ENCODE measurements at places on chromosomes 4 and X.

DNA sequence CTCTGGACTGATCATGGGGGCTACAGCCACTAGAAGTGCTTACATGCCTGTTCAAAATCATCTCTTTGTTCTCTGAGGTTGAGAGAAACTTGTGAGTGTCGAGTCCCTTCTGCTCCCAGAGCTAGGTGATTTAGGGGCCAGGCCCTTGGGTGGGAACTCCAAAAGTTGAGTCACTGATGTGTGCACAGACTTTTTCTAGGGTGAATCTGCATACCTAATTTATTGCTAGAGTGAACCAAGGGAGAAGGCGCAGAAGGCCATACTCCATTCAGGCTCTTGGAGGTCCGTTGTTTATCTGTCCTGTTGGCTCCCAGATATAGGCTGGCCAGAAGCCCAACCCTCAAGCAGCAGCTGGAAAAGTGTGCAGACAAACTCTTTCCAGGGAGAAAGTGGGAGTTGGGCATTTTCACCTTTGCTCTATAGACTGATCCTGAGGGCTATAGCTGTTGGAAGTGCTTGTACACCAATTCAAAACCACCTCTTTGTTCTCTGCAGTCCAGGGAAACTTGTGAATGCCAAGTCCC, 80.8 kb upstream of the ARX start:
- no peak for DNase-seq

- no peak for DNase-seq
These were observed 53.8 kb downstream of the HADH start for GRCh38 chr4:108043526-108043925.

DNA sequence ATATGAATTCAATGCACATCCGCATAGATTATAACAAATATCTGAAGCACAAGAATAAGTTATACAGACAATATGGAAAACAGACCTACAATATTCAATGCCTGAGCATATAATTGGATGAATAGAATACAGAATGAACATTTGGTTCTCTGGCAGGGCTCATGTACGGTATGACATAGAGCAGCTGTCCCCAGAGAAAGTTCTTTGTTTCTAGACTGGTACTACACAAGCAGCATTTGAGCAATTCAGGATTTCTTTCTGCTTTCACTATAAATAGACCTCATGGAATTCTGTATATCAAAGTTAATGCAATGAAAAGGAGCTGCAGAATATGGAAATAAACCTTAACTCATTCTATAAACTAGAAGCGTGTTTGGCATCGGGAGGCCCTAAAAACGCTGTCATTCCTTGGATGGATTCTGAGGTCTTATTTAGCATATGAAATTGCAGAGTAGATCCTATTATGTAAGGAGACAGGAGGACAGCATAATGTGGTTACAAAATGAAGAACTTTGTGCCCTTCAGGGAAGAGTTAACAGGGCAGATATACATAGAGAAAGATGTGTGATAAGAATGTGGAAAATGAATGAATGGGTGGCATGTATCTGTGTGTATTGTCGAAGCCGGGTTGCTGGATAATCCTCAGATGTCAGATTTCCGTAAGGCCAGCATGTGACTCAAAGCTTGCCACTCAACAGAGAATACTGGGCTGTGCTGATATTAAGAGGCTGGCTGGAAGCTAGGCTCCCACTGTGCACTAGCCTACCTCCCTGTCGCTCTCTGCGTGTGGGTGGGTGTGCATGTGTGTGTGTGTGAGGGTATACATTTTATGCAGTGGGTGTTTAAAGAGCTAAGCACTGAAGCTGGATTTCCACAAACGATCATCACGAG, 103.3 kb upstream of the SLC4A4 start:
- no peak for DNase-seq

DNA sequence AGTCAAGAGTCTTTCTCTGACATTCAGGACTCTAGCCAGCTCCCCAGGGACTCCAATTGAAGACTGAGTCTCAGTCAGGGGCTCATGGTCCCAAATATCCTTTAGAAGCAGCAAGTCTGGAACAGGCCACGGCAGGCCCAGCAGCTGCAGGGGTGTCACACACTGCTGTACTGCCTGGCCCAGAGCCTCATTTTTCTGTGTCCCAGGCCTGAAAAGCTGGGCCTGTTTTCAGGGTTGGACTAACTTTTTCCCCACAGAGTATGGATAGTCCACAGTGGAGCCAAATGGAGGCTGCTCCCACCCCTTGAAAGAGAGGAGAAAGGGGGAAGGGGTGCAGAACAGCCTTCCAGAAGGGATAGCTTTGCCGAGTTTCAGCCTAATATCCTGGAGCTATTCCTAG, 146.8 kb upstream of the NALF2 start:
- DNase-seq = no peak

DNA sequence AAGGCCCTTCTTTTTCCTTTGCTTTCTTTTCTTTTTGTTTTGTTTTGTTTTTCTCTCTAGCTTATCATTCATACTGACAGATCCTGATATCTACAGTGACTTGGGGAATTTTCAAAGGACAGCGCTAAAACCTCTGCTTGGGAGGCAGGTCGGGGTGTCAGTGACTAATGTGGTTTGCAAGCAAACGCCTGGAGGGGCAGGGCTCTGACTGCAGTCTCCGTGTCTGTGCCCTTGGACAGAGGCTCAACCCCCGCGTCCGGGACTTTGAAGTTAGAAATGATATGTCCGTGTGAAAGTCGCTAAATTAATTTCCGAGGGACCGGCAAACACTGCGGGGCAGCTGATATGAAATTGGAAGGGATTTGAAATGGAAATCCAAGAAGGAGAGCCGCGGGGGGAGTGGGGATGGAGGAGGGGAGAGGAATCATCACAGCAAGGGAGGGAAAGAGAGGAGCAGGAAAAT, 312.4 kb downstream of the DHRSX start:
- DNase-seq = no peak

GRCh38 chr4:15291122-15291521, 136.7 kb upstream of the C1QTNF7 start:
- peak; percentile 58 for DNase-seq

GRCh38 chr4:121200795-121201472, 36.8 kb upstream of the TNIP3 start:
- peak; percentile 83 for DNase-seq

- DNase-seq = no peak
These were observed 31.1 kb upstream of the SH3D19 start for GRCh38 chr4:151356510-151356909.

DNA sequence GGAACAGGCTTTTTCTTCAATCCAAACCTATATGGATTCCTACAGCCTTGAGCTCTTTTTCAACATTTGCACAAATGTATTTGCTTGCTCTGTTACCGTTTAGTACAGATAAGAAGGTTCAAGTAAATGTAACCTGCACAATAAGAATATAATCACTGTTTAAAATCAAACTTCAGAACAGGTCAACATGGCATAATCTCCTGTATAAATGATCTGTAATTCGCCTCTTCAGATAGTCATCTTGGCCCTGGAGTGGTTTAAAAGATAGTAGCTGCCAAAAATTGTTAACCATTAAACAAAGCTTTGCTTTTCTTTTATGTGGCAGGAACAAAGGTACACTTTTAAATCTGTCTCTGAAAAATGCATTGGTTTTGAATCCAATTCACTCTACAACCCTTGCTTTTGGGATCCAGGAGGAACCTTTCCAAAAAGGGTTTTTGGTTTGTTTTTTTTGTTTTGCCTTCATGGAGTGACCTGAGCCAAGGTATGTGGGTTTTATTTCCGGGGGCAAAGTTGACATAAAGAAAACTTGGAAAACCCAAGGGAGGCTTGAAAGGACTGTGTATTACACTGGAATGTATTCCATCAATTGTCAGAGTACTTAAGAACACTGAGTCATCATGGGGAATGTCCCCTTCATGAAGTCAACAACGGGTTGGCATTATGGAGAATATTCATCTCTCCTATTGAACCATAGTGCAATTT, 210.4 kb upstream of the HCCS start:
- DNase-seq = no peak

- DNase-seq = no peak
These were observed 8.0 kb downstream of the OPRPN start for GRCh38 chr4:70405765-70406164.

- peak; percentile 41 for DNase-seq
These were observed 82.9 kb upstream of the TAB3 start for GRCh38 chrX:30971774-30972603.

DNA sequence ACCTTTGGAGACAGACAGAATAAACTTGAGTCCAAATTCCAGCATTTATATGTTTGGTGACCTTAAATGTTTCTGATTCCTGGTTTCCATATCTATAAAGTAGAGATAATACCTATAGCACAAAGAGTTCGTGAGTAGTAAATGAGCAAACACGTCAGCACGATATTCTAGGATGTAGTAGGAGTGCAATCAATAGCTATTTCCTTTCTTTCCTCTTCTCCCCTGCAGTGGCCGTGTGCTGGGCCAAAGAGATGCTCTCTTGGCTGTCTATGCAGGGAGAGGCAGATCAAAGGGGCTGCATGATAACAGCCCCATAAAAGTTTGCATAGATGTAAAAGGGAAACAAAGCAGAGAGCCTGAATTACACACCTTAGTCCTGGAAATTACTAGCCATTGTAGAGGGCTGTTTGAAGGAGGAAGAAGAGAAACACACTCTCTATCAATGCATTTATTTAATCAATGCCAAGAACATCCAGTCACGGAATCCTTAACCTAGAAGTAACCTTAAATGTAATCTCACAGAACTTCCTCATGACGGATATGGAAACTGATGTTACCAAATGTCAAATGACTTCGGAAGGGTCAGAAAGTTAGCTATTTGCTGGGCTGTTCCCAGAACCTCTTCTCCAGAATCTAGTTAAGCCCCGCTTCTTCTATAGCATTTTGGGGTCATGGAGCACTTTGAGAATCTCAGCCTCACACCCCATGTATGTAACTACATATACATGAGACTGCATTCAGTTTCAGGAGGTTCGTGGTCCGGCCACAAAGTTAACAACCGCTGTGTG, 35.5 kb upstream of the PLAC8 start:
- DNase-seq = peak; percentile 61

DNA sequence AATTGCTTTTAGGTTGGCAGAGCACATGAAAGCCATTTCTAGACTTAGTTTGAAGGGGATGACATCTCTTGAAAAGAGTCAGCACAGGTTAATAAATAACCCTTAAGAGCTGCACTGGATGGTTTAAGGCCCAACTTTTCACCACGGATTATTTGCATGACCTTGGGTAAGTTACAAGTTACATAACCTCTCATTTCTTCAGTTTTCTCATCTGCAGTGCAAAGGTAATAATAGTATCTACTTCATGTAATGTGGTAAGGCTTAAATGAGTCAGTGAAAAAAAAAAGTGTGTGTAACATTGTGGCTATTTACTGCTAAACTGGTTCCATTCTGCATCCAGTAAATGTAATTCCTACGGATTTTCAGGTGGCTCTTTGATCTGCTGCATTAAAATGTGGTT, 715.8 kb downstream of the CCSER1 start:
- no peak for DNase-seq

GRCh38 chrX:53001958-53002357, 43.6 kb upstream of the FAM156A start:
- DNase-seq = no peak

DNA sequence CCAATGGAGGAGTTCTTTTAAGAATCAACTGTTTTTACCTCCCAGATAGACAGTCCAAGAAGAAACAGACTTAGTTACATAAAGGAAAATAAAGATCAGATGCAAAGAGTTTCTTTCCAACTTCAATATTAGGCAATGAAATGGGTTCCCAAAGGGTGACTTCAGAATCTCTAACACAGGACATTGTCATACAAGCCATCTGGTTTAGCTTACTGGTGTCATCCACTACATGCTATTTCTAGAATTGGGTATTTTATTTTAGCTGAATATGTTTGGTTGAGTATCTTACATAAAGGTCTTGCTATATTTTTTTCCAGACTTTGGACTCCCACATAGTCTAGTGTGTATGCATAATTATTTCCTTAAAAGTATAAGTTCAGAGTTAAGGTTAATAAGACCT, 162.1 kb upstream of the SLC7A11 start:
- DNase-seq = no peak

GRCh38 chr4:15035159-15035558, 32.9 kb downstream of the CPEB2 start:
- no peak for DNase-seq

DNA sequence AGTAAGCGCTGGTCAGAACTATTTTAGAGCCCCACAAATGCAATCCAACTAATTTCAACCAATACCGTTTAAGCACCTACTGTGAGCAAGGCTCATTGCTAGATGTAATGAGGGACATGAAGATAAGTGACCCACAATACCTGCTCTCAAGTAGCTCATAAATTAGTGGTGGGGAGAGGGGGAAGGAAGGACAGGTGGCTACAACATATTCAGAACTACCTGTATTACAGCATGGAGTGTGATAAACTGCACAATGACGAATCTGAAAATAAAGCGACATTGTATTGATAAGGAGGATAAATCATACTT, 311.6 kb upstream of the DIAPH2 start:
- DNase-seq = no peak

DNA sequence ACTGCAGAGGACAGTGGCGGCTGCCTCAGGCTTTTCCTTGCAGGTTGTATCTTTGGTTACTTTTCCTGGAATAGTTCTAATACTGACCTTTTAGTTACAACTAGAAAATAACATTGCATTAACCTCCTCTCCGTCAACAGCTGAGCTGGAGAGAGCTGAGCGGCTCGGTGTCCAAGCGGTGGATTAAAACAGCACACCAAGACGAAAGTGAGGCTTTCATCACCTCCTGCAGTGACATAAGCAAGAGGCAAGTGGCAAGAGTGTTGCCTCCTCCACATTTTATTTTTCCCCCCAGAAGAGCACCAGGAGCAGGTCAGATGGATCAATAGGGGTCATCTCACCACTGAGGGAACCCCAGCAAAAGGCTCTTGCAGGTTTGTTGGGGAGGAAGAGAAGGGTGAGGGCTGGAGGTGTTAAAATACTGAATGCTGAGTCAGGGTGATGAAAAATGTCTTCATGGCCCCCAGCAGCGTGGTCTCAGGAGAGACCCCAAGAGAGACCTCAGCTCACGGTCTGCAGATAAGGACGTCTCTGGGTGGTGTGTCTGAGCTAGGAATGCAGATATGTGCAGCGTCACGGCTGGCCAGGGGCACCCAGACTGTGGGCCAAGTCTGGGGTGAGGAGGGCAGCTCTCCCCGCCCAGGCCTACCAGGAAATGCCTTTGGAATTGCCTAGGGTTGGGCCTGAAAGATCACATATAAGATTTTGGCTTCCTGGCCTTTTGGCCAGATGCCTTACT, 50.3 kb downstream of the CASP3 start:
- no peak for DNase-seq

DNA sequence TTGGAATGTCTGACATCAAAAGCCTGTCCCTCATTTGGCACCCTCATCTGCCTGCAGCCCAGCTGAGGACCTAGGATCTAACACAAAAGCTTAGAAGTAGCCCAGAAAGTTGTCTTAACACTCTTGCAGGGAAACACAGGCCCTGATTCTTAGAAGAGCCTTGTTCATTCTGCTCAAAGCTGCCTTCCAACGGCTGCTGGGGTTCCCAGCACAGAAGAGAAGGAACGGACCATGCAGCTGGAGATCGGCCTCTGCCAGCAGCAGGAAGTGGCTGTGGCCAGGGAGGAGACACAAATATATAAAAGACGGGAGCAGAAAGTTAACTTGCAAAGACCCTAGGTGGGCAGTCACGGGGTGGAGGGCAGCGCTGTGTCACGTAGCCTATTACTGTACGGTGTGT, 20.4 kb downstream of the PRPS2 start:
- DNase-seq = no peak

GRCh38 chrX:45360571-45360970, 159.9 kb upstream of the DIPK2B start:
- DNase-seq = no peak

GRCh38 chr4:26821677-26822503, 38.8 kb upstream of the STIM2 start:
- DNase-seq = peak; percentile 83

GRCh38 chr4:31655328-31655727, 935.2 kb downstream of the PCDH7 start:
- no peak for DNase-seq
